ENCODE measurements at places on chromosomes 5 and 9.

DNA sequence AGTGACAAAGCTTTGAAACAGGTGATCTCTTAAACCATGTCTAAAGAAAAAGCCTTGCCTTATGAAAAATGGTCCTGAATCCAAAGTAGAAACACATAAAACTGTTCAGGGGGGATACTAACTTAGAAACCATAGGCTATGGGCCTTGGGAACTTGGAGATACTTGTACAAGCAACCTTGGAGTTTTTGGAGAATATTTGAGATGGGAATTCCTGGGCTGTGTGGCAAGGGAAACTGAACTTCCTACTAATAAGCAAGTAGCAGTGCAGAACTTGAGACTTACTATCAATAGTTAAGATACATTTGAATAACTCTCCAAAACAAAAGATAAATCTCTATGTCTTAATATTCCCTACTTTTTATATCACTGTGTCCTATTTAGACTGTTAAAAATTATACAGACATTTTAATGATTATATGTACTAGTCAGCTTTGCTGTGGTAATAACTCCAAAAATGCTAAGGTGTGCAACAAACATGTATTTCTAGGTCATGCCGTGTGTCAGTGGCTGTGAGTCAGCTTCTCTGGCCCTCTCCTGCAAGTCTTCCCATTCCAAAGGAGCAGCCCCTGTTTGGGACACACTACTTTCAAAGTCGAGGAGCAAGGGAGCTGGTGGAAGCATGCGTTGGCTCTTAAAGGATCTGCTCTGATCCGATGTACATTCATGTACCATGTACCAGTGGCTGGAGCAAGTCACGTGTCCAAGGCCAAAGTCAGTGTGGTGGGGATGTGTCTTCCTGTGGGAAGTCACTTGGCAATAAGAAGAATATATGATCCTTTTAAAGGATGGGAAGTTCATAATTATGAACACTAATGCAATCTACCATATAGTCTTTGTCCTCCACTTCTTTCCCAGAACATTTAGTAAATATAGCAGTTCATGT is 39.6 kb downstream of the SNX30 start:
- DNase-seq = no peak

DNA sequence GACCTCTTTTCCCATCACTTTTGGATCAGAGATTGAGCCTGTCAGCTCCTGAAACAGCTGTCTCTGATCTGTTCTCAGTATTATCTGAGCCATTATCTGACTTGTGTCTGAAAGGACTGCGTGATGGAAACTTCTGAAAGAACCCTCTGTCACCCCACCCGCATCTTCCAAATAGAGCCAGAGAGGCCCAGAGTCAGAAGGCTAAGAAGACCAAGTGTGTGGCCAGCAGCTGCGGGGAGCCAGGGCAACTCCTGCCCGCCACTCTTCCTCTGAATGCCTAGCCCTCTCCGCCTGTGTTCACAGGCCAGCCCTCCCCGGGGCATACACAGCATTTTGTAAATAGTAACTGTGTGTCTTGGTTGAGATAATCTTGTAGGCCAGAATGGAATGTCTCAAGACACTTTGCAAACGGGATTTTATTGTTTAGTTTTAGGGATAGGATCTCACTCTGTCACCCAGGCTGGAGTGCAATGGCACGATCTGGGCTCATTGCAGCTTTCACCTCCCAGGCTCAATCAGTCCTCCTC is 92.7 kb downstream of the AOPEP start:
- DNase-seq = no peak

DNA sequence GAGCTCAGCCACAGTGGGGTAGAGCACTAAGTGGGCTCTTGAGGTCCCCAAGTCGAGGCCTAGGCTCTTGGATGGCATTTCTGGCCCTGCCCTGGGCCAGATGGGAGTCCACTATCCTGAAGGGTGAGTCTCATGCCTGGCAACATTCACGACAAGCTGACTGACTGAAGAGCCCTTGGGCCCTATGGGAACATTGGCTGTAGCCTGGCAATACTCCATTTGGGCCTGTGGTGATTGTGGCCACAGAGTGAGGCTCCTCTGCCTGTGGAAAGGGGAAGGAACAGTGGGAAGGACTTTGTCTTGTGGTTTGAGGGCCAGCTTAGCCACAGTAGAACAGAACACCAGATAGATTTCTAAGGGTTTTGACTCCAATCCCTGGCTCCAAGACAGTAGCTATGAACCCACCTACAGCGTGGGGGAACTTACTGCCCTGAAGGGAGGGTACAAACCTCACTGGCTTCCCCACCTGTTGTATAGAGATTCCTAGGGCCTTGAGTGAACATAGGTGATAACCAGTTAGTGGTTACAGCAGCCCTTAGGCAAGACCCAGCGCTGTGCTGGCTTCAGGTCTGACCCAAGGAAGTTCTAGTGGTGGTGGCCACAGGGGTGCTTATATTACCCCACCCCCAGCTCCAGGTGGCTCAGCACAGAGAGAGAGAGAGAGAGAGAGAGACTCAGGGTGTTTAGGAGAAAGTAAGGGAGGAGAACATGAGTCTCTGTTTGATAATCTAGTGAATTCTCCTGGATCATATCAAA is 72.4 kb downstream of the KIAA0825 start:
- DNase-seq = no peak

DNA sequence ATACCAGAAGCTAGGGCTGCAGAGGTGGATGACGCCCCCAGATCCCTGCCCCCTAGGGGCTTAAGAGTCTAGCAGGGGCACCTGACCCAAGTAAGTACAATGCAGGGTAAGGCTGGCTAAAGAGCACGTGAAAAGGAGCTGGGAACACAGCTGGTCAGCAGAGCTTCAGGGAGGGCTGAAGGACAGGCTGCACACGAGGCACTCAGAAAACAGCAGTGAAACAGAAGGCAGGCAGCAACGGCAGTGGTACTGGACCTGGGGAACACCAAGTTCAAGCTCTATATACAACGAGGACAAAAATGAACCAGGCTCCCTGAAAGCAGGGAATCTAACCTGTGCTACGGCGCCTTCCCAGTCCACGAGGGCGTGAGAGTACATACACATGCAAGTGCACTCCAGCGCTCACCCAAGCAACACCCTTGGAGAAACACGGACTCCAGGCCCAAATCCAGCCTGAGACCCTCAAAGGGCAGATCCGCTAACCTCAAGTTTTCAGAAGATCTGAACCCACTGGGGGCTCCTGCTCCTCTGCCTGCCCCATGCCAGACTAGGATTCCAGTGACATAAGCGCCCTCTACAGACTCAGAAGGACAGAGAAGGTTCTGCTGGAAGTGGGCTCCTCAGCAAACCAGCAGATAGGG is 57.4 kb downstream of the PSMB7 start:
- no peak for DNase-seq

- DNase-seq = no peak
Measured at GRCh38 chr9:130751631-130752355, 58.2 kb downstream of the EXOSC2 start.

- no peak for DNase-seq
Measured at GRCh38 chr9:136204838-136205706, at the start of gene LHX3. TSS of gene LHX3 (minus strand) at chr9:136205128. CDS start at chr9:136205012, 116 bp downstream.

- no peak for DNase-seq
Measured at GRCh38 chr5:108078882-108079281, 303.0 kb downstream of the FBXL17 start.

DNA sequence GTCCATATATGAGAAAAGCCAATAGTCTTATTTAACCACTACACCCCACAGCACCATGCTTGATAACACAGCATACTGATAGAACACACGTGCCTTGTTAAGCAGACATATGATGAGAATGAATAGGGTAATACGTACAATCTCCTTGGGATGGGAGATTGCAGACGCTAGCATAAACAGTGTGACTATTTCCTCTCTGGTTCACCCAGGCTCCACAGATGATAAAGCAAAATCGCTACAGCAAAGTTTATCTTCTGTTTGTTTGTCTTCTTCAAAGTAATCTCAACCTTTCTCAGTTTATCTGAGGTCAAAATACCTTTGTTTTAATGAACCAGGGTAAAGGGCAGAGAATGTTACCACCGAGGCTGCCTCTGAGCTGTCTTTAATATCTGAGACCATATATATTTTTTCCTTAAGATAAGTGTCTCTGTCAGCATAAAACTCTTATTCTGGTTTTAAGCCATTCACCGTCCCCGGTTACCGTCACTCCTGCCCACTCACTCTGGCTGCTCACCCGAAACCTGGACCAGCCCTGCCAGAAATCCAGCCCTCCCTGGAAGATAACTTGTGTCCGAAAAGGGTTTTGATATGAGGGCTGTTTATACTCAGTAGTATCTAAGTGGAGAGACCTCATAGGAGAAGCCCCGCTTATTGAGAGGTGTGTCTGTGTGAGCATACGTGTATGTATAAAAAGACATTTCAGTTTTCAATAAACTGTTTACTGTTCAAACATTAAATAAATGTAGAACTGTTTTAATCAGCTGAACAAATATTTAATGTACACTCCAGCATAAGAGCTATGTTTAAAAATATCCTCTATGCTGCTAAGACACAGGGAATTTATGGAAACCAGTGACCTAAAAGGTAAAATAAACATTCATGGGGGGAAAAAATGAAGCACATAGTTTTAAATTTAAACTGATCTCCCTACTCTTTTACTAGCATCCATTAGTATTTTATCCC is 465.4 kb downstream of the RASEF start:
- DNase-seq = no peak

- no peak for DNase-seq
Measured at GRCh38 chr5:93705896-93706295, 35.5 kb downstream of the POU5F2 start.

GRCh38 chr5:10505517-10506095 is 58.3 kb upstream of the ANKRD33B start:
- DNase-seq = no peak

GRCh38 chr5:89826938-89827337 is 582.6 kb downstream of the CETN3 start:
- DNase-seq = no peak

- no peak for DNase-seq
Measured at GRCh38 chr5:178786417-178786816, 56.0 kb upstream of the ZNF354A start.

DNA sequence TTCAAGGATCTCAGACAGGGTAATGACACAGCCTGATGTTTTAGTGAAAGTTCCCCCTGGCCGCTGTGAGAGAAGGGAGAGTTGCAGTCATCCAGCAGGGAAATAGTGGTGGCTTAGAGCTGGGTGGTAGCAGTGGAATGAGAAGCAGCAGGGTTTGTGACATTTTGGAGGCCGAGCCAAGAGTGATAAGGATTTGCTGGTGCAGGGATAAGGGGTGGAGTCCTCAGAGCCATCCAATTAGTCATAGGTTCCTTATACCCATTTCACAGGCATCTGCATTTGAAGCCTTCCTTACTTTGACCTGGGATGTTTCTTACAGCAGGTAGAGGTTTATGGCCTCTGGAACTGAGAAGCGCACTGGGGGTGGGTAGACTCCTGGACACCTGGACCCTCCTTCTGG is 12.8 kb downstream of the JADE2 start:
- no peak for DNase-seq

DNA sequence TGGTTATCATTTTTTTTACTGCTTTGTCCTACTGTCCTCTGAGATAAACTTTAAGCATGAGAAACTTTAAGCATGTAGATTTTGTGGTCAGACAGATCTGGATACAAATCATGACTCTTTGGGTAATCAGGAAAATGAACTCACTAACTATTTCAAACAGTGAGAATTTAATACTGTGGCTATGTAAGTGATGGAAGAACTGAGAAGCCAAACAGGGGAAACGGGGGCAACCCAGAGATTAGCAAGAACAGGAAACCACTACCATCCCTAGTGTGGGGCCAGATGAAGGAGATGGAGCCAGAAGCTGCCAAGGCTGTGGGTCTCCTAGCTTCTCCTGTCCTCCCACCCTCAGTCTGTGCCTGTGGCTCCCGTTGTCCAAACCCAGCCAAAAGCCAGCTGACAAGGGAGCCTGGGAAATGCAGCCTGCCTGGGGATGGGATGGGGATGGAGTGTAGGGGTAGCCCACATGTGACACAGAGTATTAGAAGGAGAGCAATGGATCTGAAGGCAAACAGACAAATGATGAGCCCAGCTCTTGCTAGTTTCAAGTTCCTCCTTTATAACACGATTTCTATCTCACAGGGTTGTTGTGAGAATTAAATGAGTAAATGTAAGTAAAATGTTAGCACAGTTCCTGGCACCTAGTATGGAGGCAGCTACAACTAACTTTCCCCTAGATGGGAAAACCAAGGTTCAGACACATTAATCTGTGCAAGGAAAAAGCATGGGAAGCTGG is 27.7 kb upstream of the CDC23 start:
- DNase-seq = no peak

GRCh38 chr9:86405086-86405491 is 50.9 kb upstream of the TUT7 start:
- DNase-seq = no peak

DNA sequence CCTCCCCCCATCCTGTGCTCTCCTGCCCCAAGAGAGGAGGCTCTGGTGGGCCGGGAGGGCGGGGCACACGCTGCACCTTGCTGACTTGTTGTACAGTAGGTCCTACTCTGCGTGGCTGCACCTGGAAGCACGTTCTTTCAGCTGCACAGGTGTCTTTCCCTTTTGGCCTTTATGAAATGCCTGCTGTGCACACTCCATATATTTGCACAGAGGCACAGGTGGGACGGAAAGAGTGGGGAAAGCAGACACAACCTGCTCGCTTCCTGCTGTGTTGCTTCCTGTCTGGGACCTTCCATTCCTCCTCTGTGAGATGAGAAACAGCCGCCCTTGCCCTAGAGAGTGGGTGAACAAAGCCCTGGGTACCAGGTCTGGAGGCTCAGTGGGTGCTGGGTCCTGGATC is 4.8 kb downstream of the USP20 start:
- no peak for DNase-seq

- no peak for DNase-seq
Measured at GRCh38 chr5:170585273-170585948, 81.6 kb downstream of the KCNIP1 start.

- no peak for DNase-seq
Measured at GRCh38 chr9:34426347-34427074, 31.9 kb downstream of the FAM219A start.

DNA sequence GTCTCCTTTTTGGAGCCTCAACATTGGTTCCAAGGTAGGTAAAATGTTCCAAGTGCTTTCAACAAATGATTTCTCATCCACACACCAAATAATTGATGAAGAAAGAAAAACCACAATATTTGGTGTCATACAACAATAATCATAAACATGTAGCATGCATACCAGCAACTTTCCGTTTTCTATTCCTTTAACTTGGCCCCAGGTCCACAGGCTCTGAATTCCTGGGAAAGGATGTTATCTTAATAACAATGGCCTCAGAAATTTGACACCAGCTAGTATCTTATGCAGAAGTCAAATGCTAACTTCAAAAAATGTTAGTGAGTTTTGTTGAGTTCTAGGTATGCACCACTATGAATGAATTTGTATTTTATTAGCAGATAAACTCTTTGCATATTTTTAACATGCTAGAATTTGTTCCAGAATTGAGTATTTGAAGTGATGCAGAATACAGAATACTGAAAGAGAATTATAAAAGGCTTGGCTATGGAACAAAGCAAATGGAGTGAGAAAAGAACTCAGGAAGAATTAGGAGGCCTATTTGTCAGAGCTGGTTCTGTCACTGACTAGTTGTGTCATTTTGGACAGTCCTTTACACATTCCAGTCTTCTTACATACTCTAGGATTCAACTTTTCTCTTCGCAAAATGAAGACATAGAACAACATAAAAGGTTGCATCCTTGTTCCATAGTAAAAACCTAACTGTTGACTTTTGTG is 435.3 kb upstream of the TNC start:
- no peak for DNase-seq

All from ovary (tissue), 10 donors.